Smooth muscle cell of the brain vasculature (primary cell): ENCODE measurements at places on chromosomes 5 and 9.
A peak's percentile ranks its signal among the peaks of the same experiment; 100 is the strongest.

DNA sequence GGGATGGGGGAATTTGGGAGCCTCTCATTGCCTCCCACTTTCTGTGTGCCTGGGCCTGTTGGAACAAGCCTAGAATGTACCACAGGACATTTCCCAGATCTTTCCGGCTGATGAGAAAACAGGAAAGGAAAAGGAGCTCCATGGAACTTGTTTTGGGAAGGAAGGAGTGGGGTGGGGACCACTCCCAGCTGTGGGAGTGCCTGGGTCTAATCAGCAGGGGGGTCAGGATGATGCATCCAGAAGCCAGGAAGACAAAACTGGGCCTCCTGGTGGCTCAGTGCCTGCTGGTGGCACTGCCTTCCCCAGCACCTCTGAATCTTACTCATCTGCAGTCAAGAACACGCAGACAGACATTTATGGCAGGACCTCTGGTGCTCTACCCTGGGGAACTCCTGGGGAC lies 2.8 kb downstream of the SMIM33 start:
- no peak for DNase-seq

DNA sequence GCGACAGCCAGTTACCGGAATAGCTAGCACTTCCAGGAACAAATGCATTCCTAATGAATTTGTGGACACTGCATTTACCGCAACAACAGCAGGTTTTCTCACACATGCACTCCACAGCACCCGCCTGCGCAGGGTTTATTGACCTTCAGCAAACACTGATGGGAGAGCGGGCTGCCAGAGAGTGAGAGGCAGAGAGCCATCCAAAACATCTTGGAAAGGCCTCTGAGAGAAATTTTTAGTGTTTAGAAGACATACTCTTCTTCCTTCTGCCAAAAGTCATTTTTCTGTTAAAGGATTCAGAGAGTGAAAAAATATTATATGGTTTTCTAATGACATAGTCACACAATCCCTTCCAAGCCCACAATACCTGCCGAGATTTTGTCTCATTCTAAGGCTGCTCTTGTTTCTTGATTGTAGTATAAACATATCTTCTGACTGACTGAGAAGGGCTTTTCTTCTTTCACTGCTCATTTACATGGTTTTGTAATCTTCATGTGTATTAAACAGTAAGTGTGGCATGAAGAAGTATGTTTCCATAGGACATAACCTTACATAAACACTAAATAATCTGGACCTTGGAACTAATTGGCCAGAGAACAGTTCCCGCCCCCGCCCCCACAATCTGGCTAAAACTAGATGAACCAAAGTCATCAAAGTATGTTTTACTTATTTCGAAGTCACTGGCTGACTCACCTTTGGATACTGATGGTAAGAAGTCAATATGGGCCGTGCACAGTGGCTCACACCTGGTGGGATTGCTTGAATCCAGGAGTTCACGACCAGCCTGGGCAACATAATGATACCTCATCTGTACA lies 432.5 kb upstream of the MEF2C start:
- peak; percentile 43 for DNase-seq

- DNase-seq: no peak
Measured at GRCh38 chr9:111301195-111301594, 28.8 kb downstream of the OR2K2 start.

DNA sequence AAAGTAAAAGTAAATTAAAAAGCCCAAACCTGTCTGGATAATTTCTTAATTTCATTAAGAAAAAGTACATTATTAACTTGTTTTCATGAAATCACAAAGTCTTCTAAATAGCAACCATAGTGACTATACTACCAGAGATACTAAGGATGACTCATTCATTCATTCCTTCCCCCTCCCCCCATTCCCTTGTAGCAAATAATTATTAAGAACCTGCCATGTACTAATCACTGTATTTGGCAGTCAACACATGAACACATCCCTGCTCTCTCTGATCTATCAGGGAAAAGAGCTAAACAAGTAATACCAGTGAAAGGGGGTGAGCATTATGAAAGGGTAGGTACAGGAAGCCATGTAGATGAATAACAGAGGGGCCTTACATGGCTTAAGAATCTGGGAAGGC lies 203.9 kb downstream of the CWC27 start:
- no peak for DNase-seq

DNA sequence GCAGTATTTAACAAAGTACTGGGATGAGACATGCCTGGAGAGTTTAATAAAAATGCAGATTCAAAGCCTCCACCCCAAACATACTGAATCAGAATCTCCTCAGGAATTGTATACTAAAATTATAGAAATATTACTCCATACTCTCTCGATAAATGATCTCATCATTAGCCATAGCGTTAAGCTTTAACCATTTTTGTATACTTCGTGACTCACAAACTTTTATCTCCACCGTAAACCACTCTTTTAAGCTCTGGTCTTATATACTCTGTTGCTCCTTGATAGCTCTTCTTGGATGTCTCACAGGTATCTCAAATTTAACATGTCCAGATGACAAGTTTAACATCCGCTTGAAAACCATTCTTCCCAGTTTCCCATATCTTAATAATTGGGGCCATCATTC lies 327.8 kb downstream of the ADGRV1 start:
- DNase-seq: no peak

- DNase-seq: no peak
Measured at GRCh38 chr5:83517072-83517687, 45.6 kb downstream of the VCAN start.

- DNase-seq: no peak
Measured at GRCh38 chr9:79574781-79575180, 3.0 kb downstream of the TLE4 start.

- no peak for DNase-seq
Measured at GRCh38 chr9:6305954-6306563, 22.1 kb upstream of the TPD52L3 start.

- no peak for DNase-seq
Measured at GRCh38 chr9:120368799-120369198, 211.2 kb downstream of the CDK5RAP2 start.

DNA sequence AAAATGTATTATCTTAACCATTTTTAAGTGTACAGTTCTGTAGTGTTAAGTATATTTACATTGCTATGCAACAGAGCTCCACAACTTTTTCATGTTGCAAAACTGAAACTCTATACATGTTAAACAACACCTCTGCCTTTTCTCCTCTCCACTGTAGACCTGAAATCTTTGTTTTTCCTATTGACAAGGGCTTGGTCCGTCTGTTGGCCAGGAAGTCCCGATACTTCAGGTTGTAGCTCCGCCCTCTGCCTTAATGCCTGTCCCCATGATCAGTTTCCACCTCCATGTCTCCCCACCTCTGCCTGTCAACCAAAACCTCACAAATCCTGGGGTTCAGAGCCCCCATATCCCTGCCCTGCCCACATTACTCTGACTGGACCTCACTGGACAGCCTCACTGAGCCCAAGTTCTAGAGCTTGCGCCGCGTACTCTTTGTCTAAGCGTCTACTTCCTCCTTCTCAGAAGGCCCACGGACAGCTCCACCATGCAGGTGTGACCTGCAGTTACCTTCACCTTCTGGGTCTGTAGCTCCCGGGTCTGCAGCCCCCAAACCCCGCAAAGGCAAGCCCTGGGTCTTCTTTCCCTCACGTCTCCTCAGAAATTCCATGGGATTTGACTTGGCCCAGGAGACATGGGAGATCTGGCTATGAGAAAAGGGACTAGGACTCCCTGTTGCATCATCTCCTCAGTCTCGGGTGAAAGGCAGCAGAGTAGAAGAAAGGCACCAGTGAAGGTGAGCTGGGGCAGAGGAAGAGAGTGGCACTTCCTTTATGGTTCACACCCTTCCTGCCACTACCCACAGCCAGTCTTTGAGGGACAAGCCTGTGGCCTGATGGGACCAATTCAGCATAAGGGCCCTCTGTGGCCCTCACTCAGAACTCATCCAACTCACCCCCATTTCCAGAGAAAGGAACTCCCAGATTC lies 8.0 kb downstream of the GLIPR2 start:
- no peak for DNase-seq

DNA sequence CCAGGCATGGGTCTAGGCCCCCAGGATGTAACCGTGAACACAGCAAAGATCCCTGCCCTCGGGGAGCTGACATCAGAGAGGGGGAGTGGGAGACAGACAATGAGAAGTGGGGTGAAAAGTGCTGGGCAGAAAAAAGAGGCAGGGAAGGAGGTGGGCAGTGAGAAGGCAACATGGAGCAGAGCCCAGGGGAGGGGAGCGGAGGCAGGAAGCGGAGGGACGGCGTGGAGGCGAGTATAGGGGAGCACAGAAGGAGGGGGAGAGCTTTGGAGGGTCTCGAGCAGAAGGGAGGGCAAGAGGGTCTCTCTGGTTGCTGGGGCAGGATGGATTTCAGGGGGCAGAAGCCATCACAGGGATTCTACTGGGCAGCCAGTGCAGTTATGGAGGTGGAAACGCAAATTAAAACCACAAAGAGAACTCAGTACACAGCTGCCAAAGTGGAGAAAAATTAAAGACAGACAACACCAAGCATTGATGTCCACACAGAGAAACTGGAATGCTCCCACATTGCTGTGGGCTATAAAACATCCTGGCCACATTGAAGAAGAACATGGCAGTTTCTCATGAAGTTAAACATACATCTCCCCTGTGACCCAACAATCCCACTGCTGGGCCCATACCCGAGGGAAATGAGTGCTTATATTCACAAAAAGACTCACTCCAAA lies 21.1 kb upstream of the LAMC3 start:
- no peak for DNase-seq

- no peak for DNase-seq
Measured at GRCh38 chr5:102277144-102277543, 18.9 kb downstream of the SLCO4C1 start.

DNA sequence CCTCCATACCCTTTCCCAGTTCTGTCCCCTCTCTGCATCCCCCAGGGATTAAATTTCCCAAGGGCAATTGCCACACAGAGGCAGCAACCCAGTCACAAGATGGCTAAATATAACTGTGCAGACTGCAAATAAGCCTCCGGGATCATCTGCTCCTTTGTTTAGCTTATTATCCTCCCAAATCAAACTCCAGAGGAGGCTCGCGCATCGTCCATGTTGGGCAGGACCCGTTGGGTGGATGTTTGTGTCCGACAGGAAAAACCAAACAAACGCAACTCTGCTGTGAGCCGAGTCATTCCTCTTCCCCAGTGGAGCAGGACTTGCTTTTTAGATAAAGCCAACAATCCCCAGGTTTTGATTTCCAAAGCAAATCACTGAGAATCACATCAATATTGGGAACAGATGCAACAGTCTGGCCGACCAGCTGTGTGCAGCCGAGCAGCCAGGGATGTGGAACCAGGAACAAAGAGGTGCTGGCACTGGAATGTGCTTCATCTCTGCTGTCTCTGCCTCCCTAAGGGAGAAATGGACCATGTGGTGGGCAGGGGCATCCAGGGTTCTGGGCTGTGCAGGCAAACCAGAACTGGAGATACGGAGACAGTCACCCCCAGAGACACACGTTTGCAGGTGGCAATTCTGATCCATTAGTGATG lies 89.8 kb downstream of the PTTG1 start:
- no peak for DNase-seq

DNA sequence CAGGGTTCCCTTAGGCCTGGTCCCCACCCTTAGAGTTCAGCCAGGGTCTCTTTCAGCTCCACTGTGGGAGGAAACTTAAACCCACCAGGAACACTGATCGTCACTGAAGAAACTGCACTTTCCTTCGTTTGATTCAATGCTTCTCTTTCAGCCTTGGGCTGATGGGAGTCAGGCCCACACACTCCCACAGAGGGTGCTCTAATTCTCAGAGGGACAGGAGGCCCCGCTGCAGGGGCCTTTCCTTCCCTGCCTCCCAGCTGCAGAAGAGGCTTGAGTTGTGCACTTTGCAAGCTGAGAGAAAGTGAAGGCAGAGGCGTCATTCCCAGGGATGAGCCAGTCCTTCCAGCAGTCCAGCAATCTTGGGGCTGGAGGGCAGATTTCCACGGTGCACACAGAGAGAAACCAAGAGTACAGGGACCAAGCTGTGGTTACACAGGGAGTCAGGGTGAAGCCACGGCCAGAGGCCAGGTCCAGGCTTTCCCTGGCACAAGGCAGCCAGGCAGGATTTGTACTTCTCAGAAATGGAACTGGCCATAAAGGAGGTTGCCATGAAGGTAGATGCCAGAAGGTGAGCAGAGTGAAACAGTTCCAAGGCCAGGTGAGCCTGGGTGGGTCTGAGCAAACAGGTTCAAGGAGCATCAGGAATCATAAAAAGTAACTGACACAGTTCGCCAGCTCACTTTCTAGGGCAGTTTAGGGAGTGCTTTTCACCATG lies 10.4 kb upstream of the GLIPR2 start:
- no peak for DNase-seq

DNA sequence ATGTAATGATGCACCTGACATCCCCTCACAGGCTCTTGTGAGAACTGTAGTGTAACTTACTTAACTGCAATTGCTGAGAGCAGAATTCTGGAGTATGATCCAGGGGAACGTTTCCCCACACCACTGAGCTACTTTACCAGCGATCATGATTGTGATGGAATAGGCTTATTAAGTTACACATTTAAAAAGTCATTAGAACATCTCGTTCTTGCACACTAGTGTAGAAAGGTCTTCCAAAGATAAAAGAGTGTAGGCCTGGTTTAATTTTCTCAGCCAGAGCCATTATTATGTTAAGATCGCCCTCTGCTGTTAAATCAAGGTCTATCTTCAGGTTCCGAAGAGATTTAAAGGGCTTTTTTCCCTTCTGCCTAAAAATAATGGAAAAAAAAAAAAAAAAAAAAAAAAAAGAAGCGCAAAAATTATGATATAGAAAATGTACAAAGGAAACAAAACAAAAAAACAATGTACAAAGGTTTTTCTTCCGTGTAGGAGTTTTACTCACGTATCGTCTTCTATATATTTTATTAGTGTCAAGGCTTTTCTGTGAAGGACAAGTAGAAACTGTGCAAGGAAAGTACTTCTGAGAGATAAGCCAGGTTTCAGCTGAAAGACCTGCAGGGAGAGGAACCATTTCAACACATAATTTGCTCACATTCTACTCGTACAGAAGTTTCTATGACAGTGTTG lies 18.6 kb upstream of the MOB3B start:
- DNase-seq: no peak

GRCh38 chr9:91465420-91465819 lies 41.8 kb upstream of the NFIL3 start:
- no peak for DNase-seq

DNA sequence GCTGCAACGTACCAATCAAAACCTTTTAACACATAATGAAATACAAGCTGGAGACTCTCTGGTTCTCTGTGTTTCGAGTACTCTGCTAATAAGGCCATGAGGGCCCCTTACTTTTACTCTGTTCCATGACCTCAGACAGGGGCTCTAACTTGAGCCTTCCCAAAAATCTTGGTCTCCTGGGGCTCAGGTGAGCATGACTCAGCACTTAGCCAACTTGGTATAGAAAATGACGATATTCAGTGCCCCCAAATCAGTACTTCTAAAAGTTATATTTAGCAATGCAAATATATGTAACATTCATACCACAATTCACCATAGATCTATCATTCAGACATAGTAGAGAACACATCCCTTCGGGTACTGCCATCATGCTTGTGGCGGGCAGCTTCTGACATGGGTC lies 278.9 kb downstream of the EFNA5 start:
- no peak for DNase-seq
